SIG-M5 (cell line): ENCODE measurements at places on chromosomes 2 and 18.

GRCh38 chr2:103605071-103605780 lies 843.4 kb downstream of the TMEM182 start:
- DNase-seq: no peak

DNA sequence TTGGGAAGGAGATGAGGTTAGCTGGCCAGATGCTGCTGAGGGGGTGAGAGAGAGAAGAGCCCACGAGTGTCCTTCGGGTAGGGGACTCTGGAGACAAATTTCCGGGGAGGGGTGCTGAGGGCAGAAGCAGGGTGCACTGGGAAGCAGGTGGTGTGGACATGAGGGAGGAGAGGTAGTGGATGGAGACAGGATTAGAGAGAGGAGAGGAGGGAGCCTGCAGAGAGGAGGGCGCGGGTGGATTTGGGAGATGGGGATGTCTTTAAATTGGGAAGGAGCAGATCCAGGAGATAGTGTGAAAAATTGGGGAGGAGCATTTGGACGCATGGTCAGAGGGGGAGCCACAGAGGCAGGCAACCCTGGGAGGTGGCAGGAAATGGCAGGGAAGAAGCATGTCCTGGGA lies 154.7 kb downstream of the DYSF start:
- DNase-seq: no peak

DNA sequence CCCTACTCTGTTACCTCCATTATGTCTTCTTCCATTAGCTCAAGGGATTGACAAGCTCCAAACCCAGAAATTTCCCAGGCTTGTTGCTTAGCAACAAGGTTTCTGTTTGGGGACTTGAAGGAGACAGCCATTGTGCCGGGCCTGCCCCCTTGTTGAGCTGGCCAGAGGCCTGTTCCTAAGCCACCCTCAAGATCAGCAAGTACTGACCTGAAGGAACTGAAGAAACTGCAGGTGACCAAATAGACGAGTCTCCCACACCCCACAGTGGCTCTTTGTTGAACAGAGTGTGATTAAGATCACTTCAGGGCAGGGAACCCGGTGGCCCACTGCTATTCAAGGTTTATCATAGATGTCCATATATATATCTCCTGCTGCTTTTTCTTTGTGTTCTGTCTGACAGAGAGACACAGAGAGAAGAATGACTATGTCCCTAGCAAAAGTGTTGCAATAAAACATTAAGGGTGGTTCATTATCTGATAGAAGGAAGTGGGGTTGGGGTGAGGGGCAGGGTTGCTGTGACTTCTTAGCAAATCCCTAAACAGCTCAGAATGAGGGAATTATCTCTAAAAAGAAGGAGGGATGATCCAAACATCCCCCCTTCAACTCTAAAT lies 69.2 kb downstream of the RNF144A start:
- DNase-seq: no peak

DNA sequence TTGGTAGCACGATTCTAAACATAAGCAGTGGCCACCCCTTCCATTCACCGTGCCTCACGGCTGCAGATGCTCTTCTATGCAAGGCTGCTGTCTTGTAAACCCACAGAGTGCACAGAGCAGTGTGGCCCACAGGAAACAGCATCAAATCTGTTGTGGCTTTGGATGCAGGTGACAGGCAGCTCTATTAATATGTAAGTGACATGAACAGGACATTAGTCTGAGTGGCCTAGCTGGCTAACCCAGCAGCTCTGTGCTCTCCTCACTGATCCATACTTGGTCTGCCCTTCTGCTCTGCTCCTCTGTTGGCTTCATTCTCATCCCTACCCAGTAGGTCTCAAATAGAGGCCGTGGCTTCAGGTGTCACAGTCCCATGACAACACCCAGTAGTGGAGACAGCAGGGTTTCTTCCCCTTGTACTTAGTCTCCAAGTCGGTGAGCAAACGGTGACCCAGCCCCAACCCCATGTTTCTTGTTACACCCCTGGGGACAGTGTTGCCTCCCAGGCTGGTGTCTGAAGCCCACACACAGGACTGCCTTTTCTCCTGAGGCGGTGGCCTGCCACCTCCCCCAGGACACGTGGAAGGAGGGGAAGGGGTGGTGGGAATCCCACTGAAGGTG lies 5.8 kb downstream of the SH3RF3 start:
- no peak for DNase-seq

DNA sequence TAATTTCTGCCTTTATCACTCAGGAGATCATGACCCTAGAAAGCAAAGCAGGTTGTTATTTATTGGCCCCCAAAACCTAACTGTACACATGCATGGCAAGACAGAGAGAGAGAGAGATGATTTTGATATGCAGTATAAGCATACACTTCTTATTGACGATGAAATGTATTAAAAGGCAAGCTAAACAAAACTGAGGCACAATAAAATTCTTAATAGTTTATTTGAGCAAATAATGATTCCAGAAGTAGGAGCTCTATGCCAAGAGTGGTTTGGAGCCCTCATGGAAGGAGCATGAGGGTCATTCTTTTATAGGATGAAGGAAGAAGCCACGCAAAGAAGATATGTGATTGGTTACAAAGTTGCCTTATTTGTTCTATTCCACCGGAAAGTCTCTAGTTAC lies 616.0 kb downstream of the FBXO15 start:
- no peak for DNase-seq

GRCh38 chr18:66616523-66616983 lies 12.7 kb upstream of the CDH19 start:
- no peak for DNase-seq

DNA sequence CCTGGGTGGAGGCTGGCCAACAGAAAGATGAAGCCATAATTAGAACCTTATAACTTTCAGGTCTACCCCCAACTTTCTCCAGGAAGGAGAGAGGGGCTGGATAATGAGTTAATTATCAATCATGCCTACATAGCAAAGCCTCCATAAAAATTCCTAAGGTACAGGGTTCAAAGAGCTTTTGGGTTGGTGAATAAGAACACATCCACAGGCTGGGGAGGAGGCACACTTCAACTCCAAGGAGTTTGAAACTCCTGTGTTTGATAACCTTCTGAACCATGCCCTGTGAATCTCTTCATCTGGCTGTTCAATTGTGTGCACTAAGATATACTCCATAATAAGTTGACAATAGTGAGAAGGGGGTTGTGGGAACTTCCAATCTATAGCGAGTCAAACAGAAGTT lies 552.3 kb downstream of the TDRD15 start:
- no peak for DNase-seq

DNA sequence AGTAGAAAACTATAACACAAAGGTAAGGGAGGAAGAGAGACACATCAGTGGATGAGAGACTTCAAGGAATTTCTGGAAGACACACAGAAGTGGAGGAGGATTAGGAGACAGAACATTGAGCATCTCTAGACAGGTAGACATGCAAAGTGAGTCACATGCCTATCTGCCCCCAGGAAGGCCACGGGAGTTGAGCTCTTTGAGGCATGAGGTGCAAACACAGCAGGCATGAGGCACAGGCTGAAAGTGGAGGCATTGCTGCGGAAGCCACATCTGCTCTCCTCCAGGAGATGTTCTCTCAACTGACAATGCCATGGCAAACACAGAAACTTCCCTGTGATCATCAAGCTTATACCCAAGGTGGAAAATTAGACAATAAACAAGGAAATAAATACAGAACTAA lies 481.6 kb upstream of the MYT1L start:
- no peak for DNase-seq

- no peak for DNase-seq
These were observed 6.2 kb downstream of the KANSL3 start for GRCh38 chr2:96631804-96632435.

GRCh38 chr2:43178602-43179542 lies 47.5 kb downstream of the ZFP36L2 start:
- no peak for DNase-seq

- no peak for DNase-seq
These were observed 33.6 kb downstream of the DGKD start for GRCh38 chr2:233387667-233388528.

- peak; percentile 29 for DNase-seq
These were observed 34.9 kb downstream of the C18orf54 start for GRCh38 chr18:54392543-54393023.

DNA sequence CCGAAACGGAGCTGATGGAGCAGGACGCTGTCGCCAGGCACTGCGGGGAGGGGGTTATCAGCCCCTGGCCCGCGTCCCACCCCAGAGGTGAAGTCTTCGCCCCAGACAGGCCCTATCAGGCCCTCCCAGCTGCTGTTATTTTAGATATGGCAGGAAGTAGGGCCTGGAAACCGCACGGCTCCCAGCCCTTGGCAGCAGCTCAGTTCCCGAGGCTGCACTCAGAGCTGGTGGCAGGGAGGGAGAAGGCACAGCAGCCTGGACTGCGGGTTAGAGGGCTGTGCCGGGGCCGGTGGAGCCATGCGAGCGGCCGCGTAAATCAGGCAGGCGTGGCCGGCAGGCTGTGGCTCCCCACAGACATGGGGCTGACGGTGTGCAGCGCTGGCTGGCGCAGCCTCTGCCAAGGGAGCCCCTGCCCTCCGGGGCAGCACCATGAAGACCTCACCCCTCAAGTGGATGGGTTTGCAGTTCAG lies 111.4 kb downstream of the NFATC1 start:
- DNase-seq: no peak

- no peak for DNase-seq
These were observed 23.7 kb downstream of the ASB1 start for GRCh38 chr2:238450440-238450861.

DNA sequence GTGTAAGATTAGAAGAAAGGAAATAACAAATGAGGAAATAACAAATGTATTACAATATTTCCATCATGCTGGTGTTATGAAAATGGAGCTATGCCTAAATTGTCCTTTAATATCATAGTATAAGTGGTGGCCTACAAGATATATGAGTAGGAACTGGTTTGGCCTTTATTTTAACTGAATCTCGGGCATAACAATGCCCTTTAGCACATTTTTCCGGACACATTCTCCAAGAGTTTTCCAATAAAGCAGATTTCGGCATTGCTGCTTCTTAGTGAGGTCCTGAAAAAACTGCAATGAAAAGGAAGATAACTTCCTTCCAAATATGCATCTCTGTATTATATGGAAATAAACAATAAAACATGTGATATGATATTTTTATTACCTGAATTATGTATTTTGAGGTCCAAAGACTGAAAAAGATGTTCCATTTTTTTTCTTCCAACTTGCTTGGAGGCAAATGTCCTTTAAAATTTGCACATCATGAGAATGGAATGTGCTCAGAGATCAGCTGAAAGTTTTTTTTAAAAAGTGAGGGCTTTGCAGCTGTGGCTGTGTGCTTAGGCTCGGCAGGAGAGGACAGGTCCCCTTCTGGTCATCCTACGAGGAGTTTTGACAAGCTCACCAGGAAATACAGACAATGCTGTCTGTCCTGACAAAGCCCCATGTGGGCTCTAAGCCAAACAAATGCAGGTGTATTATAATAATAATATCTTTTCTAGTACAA lies 132.3 kb upstream of the RND3 start:
- DNase-seq: no peak

- no peak for DNase-seq
These were observed 175.8 kb downstream of the IRS1 start for GRCh38 chr2:226623587-226624368.

GRCh38 chr2:86520153-86520552 lies 43.1 kb downstream of the CHMP3 start:
- no peak for DNase-seq

GRCh38 chr18:3998698-3999333 lies 456.3 kb downstream of the DLGAP1 start:
- no peak for DNase-seq
